ENCODE measurements at places on chromosomes 5 and 9.

DNA sequence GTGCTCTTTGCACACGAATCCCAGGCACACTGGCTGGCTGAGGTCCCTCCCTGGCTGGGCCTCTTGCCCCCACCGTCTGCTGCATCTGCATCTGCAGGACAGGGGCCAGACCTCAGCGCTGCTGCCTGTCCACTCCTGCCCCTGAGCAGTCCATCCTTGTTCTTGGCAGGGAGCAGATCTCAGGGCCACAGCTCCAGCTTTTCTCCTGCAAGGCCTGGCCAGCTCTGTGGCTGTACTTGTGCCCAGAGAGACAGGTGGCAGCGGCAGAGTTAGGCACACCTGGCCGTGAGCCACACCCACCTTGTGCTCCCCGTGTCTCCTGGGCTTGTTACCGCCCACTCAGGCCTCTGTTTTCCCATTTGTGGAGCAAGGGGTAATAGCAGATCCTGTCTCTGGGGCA, 13.9 kb downstream of the NEK6 start:
- no peak for DNase-seq

DNA sequence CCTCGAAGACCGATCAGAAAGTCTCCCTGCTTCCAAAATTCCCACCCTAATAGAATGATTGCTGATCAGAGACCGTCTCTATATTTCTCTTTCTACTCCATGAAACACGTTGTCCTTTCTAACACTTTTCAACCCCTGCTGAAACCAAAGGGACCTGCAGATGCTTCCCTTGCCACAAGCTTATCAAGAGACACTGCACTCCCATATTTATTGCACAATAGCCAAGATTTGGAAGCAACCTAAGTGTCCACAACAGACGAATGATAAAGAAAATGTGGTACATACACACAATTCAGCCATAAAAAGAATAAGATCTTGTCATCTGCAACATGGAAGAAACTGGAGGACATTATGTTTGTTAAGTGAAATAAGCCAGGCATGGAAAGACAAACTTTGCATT, 125.1 kb downstream of the FOXD1 start:
- DNase-seq, result no peak

- no peak for DNase-seq
Observed at GRCh38 chr5:27523629-27524028, 485.2 kb upstream of the CDH9 start.

DNA sequence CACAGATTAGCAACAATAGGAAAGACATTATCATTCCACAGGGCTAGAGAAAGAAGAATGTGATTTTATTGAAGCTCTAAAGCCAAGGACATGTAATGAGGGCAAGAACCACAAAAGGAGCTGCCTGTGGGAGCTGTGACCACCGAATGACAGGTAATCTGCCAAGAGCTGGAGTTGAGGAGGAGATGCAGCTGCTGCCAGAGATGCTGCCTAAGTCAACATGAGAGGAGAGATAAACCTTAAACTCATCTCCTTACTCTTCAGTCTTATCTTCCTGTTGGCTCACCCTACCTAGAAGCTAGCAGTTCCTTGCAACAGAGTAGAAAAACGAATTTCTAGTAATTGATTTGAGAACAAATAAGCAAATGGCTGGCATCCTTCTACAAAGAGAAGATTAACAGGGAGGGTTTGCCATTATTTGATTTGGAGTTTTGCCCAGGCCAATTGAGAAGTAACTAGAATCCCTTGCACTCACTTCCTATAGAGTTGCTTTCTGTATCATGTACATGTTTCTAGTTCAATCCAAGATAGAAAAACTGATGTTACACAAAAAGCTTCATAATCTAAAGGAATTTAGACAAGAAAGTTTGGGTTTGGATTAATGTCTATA, 539.2 kb downstream of the TLE1 start:
- DNase-seq, result no peak

- DNase-seq, result no peak
Observed at GRCh38 chr9:117160254-117160653, 254.6 kb downstream of the ASTN2 start.

GRCh38 chr9:120872791-120873502, 4.0 kb downstream of the PHF19 start:
- DNase-seq, result no peak

GRCh38 chr5:42629284-42629683, 127.3 kb upstream of the CCDC152 start:
- DNase-seq, result no peak

- no peak for DNase-seq
Observed at GRCh38 chr5:100771181-100771580, 131.9 kb downstream of the ST8SIA4 start.

DNA sequence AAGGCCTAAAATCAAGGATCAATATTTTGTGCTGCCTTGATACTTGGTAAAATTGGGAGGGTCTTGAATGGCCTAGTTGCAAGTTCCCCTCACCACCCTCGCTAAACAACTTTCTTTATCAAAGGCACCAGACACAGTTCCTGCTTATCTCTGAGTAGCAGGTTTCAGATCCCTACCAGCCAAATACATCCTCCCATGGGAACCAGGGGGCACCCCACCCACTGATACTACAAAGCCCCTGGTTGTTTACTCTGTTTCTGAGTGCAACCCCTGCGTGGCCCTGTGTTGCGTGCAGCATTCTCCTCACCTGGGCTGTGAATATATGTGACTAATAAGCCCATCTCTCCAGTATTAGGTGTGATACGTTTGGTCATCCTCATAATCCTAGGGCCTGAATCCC, 314.9 kb downstream of the DRD1 start:
- no peak for DNase-seq

GRCh38 chr5:103232393-103232999, 26.1 kb upstream of the MACIR start:
- no peak for DNase-seq

DNA sequence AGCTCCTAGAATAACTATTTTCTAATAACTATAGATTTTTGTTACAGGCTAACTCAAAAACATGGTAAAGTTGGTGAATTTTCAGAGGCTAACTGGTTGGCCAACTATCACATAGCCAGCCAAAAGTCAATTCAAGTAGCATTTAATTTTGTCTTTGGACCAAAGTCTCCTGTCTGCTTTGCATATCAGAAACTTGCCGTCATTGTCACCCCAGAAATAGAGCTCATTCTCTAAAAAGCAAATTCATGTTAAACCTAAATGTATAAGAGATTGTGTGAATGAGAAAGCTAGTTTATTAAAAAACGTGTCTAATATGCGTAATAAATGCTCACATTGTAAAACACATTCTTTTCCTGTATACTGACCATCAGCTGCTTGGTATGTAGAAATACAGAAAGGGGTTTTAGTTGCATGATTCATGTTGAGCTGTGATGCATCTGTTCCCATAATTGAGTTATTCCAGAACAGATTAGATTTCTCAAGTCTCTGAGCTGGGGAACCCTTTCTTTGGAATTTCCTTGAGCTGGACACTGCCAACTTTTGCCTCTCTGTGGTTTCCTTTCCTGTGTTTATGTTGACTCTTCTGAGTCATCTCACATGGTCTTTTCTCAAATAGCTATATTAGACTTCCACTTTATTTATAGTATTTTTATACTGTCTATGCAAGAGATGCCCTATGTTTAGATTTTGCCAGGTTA, 7.3 kb downstream of the SRFBP1 start:
- DNase-seq, result no peak

- DNase-seq, result no peak
Observed at GRCh38 chr9:106438928-106439327, 424.0 kb upstream of the ZNF462 start.

DNA sequence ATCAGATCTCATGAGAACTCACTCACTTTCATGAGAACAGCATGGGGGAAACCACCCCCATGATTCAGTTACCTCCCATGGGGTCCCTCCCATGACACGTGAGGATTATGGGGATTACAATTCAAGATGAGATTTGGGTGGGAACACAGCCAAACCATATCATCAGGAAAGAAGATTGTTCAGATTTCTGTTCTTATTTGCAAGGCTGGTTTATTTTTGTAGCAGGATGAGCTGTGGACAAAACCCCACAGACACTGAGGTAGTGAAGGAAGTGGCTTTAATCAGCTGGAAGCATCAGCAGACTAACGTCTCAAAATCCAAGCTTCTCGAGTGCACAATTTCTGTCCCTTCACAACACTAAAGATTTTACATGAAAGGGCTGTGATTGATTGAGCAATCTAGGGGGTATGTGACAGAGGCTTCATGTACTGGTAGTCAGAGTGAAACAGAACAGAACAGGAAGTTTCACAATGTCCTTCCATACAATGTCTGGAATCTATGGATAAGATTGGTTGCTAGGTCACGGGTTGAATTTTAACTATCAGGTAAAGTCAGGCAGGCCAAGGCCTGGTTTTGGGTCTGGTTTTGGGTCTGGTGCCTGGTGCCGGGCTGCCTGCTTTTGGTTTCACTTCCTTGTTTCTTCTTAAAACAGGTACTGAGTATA, 91.3 kb upstream of the ZNF366 start:
- no peak for DNase-seq

- no peak for DNase-seq
Observed at GRCh38 chr9:37974506-37975173, 70.7 kb upstream of the SLC25A51 start.

DNA sequence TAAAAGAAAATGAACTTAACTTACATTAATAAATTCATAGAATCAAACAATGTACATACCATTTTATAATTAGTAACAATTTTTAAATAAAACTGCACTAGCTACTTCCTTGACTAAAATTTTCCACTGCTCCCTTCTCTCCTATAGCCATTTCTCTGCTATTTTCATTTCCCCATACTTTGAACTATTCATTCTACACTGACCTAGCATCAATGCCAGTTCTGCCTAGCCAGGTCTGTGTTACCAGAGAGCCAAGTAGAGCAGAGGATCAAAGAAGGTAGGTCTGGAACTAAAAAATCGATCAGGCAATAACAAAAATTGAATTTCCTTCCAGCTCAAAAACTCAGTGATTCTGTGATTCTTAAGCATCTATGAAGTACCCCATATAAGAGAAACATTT, 84.5 kb downstream of the ERMP1 start:
- no peak for DNase-seq

DNA sequence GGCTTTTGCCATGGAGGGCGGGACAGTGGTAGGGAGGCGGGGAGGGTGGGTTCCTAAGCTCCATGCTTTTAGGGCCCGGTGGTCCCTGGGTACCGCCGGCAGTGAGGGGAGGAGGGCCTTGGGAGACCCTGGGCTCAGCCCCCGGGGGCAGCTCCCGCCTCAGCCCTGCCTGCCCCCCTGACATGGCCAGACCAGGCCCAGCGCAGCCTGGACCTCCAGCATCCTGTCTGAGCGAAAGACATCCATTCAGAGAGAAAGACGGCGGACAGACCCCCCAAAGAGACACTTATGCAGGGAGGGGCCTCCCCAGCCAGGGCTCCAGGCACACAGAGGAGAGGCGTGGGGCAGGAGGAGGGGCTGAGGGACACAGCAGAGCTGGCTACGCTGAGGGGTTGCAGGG, 45.3 kb downstream of the KCNT1 start:
- DNase-seq, result no peak

DNA sequence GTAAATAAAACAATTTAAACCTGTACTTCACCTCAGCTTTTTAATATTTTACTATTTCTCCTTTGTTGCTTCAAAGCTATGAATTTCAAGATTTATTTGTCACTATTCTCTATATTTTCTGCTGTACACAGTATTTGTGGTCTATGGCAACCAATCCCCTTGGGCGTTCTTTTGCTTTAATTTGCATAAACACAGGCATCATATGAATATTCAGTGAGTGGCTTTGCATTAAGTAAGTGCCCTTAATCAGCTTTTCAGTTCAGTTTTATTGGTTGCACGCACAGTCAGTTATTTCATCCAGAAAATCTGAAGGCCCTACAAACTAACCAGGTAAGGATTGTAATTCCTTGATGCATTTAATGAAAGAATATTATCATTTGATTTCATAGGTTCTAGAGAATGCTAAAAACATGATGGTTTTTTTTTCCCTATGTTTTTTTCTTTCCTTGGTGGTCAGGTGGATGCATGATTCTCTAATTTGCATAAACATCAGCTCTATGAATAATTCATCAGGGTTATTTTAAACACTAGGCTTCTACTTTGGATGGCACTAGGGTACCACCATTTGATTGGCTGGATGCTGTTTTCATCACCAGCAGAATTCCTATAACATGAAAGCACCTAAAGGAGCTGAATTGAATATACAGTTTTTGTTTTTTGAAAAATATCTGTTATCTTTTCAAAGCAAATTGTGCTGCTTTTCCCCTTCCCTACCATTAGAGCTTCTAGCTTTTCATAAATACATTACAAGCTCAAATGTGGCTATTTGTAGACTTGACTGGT, 249.2 kb upstream of the CCNH start:
- no peak for DNase-seq

GRCh38 chr5:132447196-132447595, 43.4 kb downstream of the IRF1 start:
- DNase-seq, result no peak

DNA sequence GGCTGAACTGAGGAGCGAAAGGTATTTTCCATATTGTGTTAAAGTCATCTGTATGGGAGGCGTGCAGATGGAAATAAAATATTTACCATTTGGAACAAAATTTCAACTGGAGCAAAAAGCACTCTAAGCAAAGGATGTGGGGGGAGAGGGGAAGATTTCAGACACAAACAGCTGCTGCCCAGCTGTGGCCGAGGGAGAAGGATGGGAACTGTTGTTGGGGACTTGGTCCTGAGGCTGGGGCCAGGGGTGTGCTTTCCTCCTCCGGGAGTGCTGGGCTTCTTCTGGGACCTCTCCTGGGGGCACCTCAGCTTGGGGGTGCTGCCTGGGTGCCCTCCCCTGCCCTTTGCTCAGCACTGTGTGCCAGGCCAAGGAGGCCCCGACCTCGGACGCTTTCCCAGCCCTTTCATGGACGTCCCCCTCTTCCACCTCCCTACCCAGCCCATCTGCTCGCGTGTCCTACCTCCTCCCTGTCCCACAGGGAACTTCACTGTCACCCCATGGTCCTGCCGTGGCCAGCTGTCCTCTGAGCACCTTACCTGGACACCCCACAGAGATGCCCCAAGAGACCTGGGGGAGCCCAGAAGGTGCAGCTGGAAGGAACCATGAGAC, 101.9 kb upstream of the COL5A1 start:
- no peak for DNase-seq

DNA sequence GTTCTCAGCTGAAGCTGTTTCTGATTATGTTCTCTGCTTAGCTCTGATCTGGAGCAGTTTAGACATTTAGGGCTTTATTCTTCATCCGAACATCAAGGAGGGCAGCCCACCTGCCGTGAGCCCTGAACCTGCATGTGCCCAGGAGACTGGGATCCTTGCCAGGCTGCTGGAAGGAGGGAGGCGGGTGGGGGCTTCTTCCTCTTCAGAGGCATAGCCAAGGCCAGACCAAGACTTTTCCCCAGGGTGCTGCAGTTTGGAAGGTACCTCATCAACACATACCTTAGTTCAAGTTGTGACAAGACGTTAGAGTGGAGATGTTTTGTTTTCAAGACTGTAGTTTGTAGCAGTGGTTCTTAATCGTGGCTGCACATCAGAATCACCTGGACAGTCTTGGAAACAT, 64.9 kb downstream of the RALGPS1 start:
- DNase-seq, result no peak

GRCh38 chr5:164672931-164673694, 1167.7 kb downstream of the MAT2B start:
- no peak for DNase-seq

- no peak for DNase-seq
Observed at GRCh38 chr5:170745481-170746071, 37.9 kb upstream of the GABRP start.
